ENCODE measurements at places on chromosomes 1 and 21. TPM values are rescaled to one million over a fixed set of nuclear protein-coding genes. Genes with fewer than 3 reads are reported as not detected.

Gene SPRR2F
- not detected for total RNA-seq

Gene HCRTR1
- 0.39 TPM for total RNA-seq

DNA sequence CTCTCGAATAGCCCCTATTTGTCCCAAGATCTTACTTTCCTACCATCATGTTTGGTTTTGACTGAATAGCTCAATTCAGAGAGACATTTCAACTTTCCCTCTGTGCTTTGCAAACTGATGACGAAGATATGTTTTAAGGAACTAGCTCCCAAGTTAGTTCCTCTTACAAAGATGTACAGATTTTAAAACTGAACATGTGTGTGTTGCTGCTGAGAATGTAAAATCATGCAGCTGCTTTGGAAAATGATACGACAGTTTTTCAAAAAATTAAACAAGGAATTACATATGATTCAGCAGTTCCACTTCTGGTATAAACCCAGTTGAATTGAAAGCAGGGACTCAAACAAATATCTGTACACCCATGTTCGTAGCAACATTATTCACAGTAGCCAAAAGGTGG lies 33.6 kb downstream of the KIF26B start:
- no peak for DNase-seq

DNA sequence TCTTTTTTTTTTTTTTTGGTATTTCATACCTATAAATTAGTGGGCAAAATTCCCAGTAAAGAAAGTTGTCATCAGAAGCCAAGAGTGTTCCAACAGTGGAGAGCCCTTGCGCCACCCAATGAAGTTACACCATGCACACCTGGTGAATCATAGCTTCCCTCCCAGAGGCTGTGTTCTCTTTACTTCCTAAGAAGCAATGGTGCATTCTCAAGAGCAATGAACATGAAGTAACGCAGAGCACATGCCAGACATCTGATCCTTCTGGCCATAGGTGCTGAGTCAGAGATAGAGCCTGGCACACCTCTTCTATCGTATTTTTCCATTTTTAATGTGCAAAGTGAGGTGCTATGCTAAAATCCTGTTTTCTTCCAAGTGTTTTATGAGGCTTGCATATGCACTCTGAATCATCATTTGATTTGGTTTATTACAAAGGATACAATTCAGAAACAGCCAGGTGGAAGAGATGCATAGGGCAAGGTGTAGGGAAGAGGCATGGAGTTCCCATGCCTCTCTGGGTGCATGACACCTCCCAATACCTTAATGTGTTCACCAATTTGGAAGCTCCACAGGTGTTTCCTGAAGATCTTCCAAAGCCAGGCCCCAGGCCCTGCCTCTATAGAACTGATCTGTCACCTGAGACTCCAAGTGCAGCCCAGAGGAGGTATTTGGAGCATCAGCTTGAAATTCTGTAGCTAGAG lies 408.0 kb downstream of the SIPA1L2 start:
- DNase-seq = no peak
